ENCODE measurements at places on chromosomes 2 and 18.

DNA sequence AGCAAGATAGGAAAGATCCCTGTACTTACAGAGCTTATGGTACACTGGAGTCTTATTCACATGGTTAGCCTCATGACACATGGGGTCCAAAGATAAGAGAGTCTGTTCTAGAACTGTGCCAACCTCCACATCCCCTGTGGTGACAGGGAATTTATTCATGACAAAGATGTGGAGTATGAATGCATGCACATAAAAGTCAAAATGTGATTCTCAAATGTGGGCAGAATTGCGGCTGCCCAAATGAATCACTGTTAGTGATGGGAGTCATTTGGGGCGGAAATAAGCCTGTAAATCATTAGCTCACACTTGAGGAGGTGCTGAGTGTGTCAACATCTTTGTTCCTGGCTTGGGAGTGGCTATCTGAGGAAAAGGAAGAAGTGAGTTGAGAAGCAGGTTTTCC, 560.6 kb downstream of the SLC4A3 start:
- no peak for DNase-seq

- DNase-seq = no peak
These were observed 4.2 kb upstream of the KCMF1 start for GRCh38 chr2:84966731-84967130.

DNA sequence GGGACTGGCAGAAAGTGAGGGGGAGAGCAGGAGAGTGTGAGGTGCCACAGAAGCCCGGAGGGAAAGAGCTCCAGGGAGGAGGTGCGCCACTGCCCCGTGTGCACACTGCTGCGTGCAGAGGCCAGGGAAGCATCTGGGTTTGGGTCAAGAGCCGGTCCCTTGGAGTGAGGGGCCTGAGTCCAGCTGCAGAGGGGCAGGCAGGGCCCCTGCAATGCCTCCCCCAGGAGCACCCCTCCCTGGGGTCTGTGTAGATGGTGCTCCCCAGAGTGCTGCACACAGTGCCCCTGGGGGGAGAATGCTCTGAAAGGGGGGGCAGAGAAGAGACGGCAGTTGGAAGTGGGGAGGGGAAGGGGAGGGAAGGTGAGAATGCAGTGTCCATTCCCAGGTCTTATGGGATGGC, 3.7 kb upstream of the LIMS2 start:
- DNase-seq = no peak

GRCh38 chr18:58389745-58390144, 239.1 kb downstream of the ALPK2 start:
- DNase-seq = no peak

DNA sequence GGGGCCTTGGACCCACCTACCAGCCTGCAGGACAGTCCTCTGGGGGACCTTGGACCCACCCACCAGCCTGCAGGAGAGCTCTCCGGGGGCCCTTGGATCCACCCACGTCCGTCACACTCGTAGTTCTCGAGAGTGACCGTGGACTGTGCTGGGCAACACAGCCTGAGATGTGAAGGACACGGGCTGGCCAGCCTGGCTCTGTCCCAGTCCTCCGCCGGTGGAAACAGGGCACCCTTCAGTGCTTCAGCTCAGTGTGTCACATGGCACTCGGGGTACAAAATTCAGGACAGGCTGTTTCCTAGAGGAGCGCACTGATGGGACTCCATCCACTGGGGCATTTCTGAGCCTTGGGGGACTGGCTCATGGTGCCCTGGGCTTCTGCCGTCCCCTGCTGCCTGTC, 212.0 kb downstream of the TWIST2 start:
- no peak for DNase-seq

DNA sequence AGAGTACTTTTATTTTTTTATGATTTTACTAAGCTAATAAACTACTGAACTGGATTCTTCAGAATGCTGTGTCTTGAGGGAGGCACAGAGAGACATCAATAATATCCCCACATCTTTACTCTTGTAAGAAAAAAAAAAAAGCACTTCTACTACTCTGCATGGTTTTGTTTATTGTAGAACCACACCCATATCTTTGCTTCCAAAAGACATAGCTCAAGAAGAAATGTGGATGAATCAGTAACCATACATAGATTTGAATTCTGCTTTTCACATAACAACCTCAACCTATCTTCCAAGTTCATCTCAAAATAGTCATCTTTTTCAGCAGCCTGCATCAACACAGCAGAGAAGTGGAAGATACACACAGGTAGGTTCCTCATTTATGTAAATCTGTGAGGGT, 12.2 kb upstream of the COL5A2 start:
- no peak for DNase-seq

- DNase-seq = no peak
These were observed 276.9 kb upstream of the RAB6C start for GRCh38 chr2:129702416-129703176.

GRCh38 chr2:234137400-234138014, 87.0 kb downstream of the SPP2 start:
- DNase-seq = no peak

DNA sequence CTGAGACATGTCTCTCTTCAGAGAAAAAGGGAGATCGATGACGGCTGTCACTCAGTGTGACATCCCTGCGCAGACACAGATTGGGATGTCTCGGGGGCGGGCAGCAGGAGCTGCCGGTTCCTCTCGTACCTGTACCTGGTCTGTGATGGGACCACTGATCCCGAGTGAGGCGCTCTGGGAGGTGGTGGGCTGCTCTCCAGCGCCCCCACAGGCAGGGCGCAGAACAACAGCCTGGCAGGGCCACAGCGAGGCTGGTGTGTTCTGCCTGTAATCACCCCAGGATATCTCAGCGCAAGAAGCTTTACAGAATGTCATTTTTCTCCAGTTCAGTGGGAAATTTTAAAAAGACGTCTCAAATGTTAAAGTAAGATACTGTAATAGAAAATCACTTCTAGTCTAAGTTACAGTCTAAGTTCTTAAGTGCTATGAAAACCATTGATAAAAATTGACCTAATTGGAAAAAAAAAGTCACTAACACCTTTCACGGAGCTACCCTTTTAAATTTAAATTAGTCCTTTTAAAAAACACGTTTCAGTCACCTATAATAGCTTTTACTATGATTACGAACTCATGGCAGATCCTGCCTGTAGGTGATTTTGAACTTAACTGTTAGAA, 189.8 kb downstream of the SNTG2 start:
- DNase-seq = peak; percentile 26

GRCh38 chr18:46332286-46332801, 228.2 kb downstream of the HAUS1 start:
- no peak for DNase-seq

DNA sequence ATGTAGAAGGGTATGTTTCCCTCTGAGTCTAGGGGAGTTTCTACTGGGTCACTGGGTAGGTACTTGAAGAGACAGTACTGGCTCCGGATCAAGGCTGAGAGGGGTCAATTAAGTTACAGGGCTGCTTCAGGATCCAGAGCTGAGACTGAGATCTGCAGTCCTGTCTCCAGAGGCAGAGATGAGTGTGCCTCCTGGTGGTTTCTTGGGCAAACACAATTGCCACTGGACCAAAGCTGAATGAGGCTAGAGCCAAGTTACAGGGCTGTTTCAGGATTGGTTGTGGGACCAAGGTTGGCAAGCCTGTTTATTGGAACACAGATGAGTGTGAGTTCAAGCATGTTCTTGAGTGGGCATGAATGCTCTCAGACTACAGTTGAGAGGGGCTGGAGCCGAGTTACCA, 157.9 kb downstream of the ADCYAP1 start:
- DNase-seq = no peak

DNA sequence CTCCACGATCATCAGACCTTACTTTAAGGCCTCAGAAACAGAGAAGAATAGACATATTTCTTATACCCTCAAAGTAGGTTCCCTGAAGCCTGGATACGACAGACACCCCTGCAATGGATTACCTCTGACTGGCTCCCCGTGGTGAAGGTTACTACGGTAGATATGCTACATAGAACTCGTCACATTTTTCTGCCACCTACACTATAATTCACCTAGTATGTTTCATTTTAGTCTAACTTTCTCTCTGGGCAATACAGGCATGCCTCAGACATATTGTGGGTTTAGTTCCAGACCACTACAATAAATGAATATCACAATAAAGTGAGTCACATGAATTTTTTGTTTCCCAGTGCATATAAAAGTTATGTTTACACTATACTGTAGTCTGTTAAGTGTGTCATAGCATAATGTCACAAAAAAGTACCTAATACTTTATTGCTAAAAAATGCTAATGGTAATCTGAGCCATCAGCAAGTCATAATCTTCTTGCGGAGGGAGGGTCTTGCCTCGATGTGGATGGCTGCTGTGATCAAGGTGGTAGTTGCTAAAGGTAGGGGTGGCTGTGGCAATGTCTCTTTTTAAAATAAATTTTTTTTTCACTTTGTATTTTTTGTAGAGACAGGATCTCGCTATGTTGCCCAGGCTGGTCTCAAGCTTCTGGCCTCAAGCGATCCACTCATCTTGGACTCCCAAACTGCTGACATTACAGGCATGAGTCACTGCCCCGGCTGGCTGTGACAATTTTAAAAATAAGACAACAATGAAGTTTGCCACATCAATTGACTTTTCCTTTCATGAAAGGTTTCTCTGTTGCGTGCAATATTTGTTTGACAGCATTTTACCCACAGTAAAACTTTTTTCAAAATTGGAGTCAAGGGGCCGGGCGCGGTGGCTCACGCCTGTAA, 64.6 kb downstream of the TGIF1 start:
- DNase-seq = no peak

- no peak for DNase-seq
These were observed 1.8 kb upstream of the WIPF1 start for GRCh38 chr2:174599310-174599921.

DNA sequence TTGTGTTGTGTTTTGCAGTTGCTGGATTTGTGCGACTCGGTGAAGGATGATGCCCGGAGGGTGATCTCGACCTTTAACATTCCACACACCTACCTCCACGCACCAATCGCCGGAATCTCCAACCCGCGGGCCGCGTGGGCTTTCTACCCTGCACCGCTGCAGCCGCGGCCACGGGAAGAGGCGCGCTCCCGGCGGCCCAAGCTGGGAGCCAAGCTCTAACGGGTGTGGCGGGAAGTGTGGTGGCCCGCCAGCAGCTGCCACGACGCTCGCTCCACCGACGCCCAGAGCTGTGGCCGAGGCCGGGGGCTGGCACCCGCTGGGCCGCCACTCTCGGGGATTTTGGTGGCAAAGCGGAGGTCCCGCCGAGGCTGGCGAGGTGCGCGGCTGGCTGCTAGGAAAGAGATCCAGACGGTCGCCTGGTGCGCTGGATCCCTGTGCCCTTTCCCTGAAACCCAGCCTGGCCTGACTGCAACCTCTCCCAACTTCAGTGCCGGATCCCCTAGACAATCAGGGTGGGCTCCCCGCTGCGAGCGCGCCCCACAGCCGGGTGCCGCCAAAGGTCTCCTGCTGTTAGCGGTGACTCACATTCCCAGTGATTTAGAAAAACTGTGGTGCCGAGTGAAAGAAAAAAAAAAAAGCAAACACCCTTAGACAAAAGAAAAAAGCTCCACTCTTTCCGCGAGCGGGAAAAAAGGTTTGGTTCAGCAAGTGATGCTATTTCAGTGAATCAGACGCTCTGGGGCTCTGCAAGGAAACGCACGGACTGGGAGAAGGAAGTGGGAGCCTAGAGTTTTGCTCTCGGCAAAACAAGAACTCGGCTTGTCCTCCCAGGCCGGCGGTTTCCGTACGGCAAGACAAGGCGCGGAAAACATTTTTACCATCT, 2.9 kb upstream of the BCL2L11 start:
- peak; percentile 10 for DNase-seq

DNA sequence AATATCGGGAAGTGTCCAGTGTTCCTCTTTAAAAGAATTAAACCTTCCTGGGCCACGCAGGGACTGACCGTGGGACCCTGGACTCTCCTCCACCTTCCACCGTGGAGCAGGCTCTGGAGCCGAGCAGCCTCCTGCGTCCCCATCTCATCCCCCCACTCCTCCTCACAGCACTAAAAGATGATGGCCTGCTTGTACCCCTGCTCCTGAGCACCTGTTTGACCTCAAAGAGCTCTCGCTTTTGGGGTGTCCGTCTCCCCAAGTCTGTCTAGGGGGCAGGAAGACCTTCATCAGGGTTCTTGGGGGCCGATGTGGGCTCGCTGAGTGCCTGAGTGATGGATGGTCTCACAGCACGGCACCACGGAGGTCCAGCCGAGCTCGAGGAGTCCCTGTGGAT, 1.2 kb upstream of the SDC1 start:
- no peak for DNase-seq

- DNase-seq = no peak
These were observed 640.7 kb upstream of the CRIM1 start for GRCh38 chr2:35714883-35715282.

DNA sequence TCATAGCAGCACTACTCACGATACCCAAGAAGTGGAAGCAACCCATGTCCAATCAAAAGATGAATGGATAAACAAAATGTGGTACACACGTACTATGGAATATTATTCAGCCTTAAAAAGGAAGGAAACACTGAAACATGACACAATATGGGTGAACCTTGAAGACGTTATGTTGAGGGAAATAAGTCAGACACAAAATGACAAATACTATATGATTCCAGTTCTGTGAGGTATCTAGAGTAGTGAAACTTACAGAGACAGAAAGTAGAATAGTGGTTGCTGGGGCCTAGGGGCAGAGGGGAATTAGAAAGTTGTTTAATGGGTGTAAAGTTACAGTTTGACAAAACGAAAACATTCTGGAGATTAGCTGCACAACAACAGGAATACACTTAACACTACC, 24.7 kb downstream of the TLK1 start:
- DNase-seq = no peak

DNA sequence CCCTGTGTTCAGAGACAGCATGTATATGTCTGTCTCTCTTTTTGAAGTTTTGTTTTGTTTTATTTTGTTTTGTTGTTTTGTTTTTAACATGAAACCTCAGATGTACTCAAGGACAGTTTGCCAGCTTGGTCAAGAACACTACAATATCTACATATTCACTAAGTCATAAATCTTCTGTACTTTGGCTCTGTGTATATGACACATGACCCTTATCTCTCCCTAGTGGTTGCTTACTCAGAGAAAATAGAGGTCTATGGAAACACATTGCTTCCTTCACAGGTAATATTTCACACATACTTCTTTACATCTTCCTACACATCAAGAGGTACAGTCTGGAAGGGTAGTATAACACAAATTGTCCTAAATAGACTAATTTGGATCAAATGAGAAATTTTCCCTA, 312.6 kb upstream of the VRK2 start:
- no peak for DNase-seq

- no peak for DNase-seq
These were observed 414.9 kb upstream of the SYT4 start for GRCh38 chr18:43692099-43692690.

DNA sequence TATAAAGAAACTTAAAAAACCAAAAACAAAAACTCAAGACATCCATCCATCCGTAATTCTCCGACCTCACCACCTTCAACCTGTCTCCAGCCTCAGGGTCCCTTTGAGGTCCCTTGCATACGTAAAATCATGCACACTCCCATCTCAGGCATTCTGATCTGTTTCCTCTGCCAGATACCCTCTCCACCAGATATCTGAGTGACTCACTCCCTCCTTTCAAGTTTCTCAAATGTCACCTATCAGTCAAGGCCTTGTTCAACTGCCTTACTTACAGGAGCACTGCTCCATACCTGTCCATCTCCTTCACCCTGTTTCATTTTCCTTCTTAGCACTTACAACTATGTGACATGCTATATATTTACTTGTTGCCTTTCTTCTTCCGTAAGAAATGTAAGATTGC, 369.3 kb downstream of the NBAS start:
- no peak for DNase-seq

GRCh38 chr2:1011006-1011405, 60.4 kb downstream of the SNTG2 start:
- no peak for DNase-seq

All from activated CD4-positive, alpha-beta T cell treated with anti-CD3 and anti-CD28 coated beads for 24 hours (primary cell).